Stimulated activated CD4-positive, alpha-beta T cell treated with anti-CD3 and anti-CD28 coated beads, Interleukin-12 subunit alpha, Interleukin-12 subunit beta, amount 100 ng/mL, for 24 hours (primary cell): ENCODE measurements at places on chromosomes 12 and 14.

GRCh38 chr14:23613242-23614070, 22.7 kb upstream of the DHRS2 start:
- no peak for DNase-seq

DNA sequence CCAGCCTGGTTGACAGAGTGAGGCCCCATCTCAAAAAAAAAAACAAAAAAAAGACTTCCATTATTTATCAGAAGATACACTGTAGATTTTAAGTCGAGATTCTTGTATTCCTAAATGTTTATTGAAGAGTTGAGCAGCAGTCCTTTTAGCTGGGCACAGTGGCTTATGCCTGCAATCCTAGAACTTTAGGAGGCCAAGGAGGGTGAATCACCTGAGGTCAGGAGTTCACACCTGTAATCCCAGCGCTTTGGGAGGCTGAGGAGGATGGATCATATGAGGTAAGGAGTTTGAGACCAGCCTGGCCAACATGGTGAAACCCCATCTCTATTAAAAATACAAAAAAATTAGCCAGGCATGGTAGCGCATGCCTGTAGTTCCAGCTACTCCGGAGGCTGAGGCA, 57.6 kb downstream of the HEATR5A start:
- no peak for DNase-seq

- DNase-seq, result no peak
Observed at GRCh38 chr14:22822016-22822570, 6.9 kb upstream of the SLC7A7 start.

GRCh38 chr12:12004524-12004923, 66.2 kb upstream of the BCL2L14 start:
- DNase-seq, result no peak

- no peak for DNase-seq
Observed at GRCh38 chr12:64608901-64609535, 1.3 kb upstream of the RASSF3 start.

GRCh38 chr12:101935890-101936746, 58.7 kb downstream of the DRAM1 start:
- no peak for DNase-seq

- DNase-seq, result no peak
Observed at GRCh38 chr14:68666899-68667298, 126.0 kb downstream of the ZFP36L1 start.

GRCh38 chr12:18546399-18546798, 191.4 kb downstream of the PLCZ1 start:
- DNase-seq, result no peak

- no peak for DNase-seq
Observed at GRCh38 chr14:67572608-67573007, 27.5 kb downstream of the PIGH start.
